ENCODE measurements at places on chromosomes 11 and 22.

DNA sequence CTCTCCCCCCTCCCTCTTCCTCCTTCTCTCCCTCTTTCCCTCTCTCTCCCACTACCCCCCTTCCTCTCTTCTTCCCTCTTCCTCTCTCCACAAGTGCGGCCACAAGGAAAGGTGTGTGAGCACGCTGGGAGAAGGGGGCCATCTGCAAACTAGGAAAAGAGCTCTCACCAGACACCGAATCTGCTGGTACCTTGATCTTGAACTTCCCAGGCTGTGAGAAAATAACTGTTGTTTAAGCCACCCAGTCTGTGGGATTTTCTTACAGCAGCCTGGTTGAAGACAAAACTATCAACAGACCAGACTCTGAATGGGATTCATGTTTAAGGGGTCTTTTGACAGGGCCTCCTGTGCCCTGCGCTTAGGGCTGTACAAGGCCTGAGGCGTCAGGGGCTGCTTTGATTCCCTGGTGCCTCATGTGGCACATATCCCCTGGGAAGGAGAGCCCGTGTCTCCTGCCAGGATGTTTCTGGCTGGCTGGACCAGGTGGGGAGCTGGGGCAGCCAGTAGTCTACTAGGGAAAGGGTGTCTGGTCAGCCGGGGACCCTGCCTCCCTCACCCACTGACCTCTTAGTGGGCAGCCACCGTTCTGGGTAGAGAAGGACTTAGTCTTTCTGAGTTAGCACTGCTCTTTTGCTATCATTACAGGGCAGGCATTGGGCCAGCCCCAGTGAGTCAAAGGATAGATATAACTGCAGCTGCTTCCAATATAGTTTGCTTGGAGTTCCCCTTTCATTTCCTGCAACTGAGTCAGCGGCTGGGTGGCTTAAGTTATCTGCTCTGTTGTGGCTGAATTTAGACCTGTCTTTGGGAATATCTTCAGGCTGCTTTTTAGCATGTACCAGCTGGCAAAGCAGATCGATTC is 6.2 kb downstream of the PANX1 start:
- DNase-seq, result peak; percentile 95

DNA sequence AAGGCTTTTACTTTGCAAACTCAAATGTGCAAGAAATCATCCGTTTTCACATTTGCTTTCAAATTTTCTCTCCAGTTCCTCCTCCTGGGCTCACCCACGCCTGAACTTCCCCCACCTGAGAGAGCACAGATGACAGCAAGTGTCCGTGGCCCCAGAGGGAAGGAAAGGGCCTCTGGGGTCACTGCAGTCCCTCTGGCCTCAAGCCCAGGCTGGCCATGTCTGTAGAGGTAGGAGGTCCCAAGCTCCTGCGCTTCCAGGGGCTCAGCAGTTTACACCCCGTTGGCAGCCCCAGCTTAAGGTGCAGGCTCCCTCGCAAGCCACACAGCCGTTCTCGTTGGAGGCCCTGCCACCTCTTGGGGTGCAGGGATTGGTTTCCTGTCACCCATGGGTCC is 40.5 kb upstream of the PRDM11 start:
- DNase-seq, result no peak

DNA sequence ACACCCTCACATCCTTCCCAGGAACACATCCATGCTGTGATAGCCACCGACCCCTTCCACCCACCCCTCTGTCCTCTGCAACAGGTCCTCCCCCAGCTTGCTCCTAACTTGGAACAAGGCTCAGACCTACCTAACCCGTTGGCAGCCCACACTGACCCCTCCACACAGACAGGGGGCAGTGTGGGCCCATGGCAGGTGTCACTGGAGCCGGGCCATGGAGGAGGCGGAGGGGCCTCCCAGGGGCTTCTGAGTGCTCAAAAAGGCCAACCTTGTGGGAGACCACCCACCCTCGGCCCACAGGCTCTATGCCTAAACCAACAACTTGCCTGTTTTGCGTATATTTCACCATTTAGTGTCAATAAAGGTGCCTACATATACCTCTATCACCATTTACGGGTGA is 57.0 kb downstream of the CERK start:
- no peak for DNase-seq

DNA sequence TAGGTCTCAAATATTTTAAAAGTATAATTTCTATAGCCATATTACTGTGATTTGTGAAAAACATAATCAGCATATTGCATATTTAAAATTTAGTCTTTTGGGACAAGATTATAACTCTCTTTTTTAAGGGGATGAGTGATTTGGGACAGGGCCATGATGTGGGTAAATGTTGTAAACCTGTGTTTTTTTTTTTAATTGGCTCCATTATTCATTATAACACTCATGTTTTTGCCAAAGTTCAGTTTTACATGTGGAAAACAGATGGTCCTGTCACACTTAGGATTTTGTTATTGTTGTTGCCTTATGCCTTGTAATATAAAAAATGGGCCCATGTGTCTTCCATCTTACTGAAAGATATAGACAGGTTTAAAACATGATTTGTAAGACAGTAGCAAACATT is 1413.5 kb upstream of the RAG2 start:
- DNase-seq, result no peak

DNA sequence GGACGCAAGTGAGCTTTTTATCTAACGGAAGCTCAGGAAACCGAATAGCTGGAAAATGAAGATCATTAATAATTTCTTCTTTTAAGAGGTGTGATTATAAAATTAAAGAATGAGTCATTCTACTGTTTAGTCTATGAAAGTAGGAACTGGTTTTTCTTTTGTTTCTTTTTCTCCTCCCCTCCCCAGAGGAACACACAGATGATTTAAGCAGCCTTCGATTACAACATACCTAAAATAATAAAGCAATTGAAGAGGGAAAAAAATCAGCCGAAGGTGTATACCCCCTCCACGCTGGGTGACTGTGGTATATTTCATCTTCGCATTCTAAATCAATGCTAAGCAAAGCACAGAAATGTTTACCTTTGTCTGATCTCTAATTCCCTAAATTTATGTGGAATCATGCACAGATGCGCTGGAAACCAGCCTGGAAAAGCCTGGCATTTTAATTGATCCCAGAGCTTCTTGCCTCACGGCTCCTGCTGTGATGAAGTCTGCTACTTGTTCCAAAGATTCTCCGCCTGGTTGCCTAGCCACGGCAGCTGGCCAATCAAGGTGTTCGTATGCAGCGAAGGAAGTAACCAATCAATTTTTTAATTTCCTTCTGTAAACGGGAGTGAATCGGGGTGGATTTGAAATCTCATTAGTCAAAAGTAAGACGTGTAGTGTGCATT is 133.9 kb downstream of the FANCF start:
- DNase-seq, result peak; percentile 94

Data from fibroblast of skin of right biceps (primary cell).